HS-27A (cell line): ENCODE measurements at places on chromosomes 5 and 9.

GRCh38 chr9:126693428-126693944 is 79.8 kb downstream of the LMX1B start:
- DNase-seq = no peak

DNA sequence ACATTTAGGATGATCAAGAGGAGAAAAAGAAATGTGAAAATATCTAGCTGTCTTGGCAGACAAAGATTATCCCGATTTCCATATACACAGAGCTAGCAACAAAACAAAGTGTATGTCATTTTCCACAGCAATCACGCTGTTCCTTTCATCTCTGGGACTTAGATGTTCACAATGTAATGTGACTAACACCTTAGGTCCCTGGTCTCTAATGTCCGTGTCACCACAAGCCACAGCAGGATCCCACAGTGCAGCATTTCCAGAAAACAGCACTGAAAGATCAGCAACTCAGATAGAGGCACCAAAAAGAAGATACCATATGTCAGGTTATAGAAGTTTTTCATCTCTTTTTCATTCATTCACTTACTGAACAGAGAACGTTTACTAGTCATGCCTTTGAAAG is 118.0 kb upstream of the TNPO1 start:
- no peak for DNase-seq

DNA sequence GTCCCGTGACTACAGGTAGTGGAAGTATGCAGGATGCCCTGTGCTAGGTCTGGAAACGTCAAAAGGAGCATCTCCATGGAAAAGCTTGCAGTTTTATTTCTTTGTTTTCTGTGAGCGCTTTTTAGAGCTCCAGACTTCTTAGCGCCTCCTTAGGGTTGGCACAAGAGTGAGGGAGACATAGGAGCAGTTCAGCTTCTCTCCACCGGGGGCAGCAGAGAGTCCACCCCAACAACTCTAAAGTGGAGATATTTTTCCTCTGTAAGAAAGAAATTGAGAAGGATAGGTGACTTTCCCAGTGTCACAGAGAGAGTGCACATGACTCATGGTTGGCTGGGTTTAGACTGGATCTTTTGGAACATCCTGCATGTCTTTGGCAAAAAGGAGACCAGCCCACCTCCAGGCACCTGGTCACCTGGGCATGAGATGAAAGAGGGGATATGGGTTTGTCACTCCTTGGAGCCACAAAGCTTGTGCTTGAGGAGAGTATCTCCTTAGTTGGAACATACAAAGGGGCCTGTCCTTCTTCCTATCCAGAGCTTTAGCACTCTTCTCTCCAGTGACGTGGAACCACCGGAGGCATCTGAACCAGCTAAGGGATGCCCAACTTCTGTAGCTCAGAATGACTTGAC is 637.7 kb downstream of the SEMA5A start:
- DNase-seq = peak; percentile 35

DNA sequence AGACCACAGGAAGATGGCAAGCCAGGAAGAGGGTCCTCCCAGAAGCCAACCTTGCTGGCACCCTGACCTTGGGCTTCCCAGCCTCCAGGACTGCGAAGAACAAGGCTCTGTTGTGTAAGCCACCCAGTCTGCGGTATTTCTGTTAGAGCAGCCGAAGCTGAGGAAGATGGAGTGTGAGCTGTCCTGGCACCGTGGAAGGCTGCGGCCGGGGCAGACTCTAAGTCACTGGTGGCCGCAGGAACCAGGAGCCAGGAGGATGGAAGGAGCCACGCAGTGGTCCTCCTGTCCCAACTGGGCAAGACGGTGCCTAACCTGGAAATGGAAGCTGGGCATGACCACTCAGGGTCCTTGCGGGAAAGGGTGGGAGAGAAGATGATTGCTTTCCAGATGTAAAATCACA is 89.1 kb downstream of the ZNF354C start:
- no peak for DNase-seq

- DNase-seq = no peak
Measured at GRCh38 chr9:38622951-38623350, 2.6 kb upstream of the ANKRD18A start.

DNA sequence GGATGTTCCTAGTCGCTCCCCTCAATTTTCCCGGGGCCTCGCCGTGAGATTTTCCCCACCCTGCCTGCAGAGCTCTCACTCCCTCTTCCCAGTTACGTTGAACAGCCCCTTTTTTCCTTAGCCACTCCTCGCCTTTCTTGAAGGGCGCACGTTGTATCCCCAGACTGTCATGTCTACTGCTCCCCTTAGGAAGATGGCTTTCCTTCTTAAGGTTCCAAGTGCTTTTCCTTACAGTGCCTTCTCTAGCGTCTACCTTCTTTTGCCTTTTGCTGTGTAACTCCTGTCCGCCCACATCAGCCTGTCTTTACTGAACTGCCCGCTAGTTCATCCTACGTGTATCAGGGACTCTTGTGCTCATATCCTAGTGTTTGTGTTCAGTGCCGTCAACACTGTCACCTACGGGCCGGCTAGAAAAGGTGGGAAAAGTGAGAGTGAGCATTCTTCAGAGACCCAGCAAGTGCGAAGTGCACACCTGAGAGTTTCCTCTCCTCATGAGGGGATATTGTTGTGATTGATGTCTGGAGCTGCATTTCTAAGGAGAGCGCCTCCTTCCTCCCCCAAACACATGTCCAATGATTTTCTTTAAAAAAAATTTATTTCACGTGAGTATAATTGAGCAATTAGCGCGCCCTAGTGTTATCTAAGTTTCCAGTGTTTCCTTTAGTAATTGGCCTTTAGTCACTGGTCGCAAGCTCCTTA is 764 bp downstream of the CAMLG start:
- DNase-seq = peak; percentile 7
